ENCODE measurements at places on chromosomes 3 and 15.

DNA sequence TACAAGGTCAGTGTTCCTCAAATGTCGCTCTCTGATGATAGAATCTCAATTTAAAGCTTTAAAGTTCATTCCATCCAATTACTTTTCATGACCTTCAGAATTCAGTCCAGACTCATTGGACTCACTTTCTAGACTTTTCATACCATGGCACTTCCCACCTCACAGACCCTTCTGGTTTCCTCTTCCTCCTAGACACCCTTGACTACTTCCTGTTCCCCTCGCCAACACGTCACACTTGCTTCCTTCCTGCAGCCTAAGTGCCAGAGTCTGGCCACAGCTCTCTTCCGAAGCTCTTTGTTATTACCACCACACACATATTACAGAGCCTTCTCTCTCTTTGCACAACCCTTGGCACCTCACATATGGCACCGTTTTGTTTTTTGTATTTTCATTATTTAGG, 59.1 kb upstream of the UMPS start:
- no peak for DNase-seq

DNA sequence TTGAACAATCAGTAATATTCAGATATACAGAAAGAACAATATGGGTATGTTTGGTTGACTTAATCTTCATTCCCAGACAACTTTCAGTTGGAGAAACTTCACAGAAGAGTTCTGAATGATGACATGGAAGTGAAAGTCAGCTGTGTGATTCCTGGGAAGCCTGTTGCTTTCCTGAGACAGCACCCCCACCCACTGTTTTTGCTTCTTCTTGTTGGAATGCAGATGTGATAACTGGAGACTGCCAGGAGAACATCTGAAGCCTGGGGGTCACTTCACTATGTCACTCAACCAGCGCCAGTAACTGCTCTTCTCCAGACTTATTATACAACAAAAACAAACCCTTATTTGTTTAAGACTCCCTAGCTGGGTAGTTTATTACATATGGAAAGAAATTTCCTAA, 599.4 kb downstream of the ZIC1 start:
- no peak for DNase-seq

GRCh38 chr15:73485372-73485771, 42.4 kb downstream of the REC114 start:
- DNase-seq = no peak

DNA sequence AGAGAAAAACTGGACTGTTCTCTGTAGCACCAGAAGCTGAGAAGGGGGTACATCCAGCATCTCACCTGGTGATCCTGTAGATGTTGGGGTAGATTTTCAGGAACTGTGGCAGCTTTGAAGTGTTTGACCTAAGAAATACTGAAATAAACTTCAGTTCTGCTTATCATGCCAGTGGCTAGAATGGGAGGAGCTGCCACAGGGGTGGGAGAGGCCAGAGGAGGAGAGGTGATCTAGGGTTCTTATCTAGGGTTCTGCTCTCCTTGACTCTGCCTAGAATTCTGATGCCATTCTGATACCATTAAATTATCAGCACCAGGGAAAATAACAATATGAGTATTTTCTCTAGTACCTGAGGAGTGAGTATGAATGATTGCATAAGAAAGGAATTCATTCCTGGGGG, 10.2 kb upstream of the CPOX start:
- no peak for DNase-seq

GRCh38 chr3:168060317-168060716, 35.4 kb downstream of the GOLIM4 start:
- no peak for DNase-seq

GRCh38 chr15:48904758-48905157, 26.8 kb downstream of the EID1 start:
- no peak for DNase-seq

DNA sequence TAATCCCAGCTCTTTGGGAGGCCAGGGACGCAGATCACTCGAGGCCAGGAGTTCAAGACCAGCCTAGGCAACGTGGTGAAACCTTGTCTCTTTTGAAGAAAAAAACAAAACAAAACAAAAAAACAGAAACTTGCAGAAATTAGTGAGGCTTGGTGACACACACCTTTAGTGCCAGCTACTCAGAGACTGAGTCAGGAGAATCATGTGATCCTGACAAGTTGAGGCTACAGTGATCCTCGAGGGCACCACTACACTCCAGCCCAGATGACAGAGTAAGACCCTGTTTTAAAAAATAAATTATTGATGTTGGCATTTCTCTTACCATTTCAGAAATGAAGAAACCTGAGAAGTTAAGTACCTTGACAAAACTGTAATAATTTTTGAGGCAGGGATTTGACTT, 44.6 kb upstream of the CCNB2 start:
- no peak for DNase-seq

DNA sequence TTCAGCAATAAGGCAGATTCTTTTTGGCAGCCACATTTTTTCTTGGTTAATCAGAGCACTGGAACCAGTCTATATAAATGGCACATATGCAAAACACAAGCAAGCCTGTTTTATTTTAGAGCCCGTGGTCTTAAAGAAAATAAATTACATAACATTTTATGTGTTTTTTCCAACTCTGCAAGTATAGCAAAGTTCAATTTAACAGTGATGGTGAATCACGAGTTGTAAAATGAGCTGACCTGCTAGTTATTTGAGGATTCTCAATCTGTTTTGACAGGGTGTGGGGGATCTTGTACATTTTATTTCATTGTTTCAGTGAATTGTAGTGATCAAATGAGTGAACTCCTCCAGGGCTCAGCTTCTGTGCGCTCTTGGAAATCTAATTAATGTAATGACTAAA, 2.7 kb downstream of the ARHGEF26 start:
- no peak for DNase-seq

DNA sequence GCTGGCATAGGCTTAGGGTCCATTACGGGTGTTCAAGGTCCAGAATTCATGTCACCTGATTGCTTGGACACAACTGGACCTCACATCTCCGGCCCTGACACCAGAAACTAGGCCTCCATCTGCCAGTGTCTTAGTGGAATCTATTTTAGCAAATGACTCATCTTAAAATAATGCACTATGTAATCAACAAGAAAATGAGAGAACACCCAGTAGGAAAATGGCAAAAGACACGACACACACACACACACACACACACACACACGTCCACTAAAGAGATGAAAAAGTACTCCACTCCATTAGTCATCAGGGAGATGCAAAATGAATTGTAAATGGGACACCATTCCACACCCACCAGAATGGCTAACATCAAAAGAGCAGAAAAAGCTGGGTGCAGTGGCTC, 11.2 kb downstream of the APBA2 start:
- DNase-seq = no peak

- no peak for DNase-seq
Observed at GRCh38 chr3:50095352-50095998, 6.8 kb downstream of the RBM5 start.

- DNase-seq = no peak
Observed at GRCh38 chr15:76071806-76072205, 12.0 kb downstream of the TMEM266 start.

DNA sequence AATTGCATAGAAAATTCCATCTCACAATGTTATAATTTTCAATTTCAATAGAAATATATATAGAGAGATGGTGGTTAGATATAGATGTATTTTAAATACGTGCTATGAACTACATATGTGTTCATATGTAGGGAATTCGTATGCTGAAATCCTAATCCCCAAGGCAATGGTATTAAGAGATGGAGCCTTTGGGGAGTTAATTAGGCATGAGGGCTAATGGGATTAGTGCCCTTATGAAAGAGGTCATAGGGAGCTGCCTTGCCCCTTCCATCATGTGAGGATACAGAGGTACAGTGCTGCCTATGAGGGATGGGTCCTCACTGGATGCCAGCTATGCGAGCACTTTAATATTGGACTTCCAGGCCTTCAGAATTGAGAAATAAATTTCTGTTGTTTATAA, 79.6 kb upstream of the CCDC54 start:
- DNase-seq = no peak

DNA sequence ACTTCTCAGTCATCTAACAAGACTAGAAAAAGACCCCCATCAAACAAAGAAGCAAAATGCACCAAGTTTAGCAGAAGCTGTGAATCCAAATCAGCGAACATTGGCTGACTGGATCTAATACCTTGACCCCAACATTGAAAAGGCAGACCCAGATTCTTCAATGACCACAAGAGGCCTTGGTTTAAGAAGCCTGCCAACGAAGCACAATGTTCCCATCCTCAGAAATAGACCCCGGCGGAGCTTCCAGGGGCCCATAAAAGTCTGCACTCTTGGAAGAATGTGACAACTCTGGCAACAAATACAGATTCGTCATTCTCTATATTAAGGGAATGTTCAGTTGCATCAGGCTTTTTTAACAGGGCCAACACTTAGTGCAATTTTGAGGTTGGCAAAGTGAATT, 112.8 kb upstream of the BCL6 start:
- DNase-seq = no peak

DNA sequence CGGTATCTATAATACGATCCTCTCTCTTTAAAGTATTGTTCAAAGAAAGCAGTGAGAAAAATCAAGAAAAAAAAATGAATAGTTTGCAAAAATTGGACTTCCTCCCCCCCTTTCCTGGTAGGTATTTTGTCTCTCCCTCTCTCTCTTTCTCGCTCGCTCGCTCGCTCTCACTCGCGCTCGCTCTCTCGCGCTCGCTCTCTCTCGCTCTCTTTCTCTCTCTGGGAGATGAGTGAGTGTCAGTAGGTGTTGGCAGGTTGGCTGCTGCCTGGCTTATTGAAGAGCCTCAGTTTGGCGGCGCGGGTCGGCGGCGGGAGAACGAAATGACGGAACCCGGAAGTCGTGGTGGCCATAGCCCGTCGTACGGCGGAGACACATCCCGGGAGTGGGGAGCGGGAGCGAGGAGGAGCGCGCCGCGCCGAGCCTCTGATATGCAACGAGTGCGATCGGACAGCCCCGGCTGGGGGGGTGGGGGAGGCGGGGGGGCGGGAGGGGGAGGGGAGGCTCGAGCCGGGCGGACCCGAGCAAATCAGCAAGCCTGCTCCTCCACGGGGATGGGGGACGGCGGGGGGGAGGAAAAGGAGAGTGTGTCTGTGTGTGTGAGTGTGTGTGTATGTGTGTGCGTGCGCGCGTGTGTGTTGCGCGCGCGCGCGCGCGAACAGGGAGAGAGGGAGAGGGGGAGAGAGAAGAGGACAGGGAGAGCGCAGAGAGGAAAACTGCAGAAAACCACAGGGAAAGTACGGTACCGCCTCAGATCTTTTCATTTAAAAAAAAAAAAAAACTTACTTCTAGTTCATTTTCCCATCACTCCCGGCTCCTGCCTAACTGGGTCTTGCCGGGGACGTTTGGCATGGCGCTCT, at the start of gene MEIS2:
Gene MEIS2 (minus strand): TSS at position 441 of the 857 bp plus-strand sequence. CDS start 1,083 bp downstream, outside the sequence.
- DNase-seq = no peak

DNA sequence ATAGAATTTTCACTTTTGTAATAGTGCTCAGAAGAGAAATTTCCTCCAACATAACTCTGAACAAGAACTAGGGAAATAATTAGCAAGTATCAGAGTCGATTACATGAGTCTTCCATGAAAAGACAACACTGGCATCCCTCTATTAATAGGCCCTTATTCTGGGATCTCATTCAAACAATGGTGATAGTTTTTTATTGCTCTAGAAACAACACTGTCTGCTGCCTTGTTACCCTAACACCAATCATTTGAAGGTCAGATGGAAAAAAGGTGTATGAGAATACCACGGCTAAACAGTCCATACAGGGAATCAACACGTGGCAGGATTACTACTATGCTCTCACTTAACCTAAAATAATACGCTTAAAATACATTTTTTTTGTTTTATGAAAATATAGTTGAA, 35.9 kb downstream of the GNB4 start:
- DNase-seq = no peak

DNA sequence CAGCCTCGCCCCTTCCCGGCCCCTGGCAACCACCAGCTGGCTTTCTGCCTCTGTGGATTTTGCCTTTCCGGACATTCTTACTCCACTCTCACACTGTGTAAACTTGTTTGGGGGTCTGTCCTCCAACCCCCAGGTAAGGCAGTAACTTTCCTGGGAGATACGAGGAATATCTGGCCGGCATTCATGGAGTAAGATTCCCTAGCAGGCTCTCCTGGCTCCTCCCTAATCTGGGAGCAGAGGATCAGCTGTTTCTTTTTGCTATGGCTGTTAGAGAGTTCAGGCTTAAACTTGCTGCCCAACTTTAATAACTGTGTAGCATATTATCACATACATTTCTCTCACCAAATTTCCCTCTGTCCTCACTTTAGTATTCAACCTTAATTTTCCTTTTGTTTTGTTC, 64.3 kb downstream of the IGF2BP2 start:
- DNase-seq = no peak

DNA sequence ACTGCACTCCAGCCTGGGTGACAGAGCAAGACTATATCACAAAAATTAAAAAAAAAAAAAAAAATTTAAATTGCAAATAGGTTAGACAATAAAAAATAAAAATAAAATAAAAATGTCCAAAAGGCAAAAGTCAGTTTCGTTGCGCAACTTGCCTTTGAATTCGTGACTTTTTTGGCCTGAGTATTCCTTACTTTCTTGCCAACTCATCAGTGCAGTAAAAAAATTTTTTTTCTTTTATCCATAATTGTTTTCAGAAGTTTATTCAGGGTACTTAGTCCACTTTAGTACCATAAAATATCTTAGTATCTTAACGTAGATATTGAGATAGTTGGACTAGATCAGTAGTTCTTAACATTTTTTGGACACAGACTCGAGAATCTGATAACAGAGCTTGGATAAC, 22.4 kb upstream of the CILP start:
- no peak for DNase-seq

DNA sequence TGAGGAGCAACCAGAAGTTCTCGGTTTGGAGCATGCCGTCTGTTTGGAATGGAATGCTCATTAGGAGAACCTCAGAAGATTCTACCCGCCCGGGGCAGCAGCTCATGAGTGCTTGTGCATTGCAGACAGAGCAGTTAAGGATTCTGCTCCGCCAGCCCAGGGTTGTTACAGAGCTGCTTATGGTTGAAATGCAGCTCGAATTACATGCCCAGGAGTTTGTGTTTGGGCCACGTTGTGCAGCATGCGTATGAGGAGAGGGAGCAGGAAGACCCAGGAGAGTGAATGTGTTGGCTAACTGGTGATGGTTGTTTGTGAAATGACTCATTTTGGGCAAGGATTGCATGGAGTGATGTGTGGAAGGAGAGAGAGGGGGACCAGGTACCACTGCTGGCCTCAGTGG, 9.0 kb downstream of the FGD5 start:
- no peak for DNase-seq

GRCh38 chr3:50423543-50423942, 64.2 kb upstream of the TMEM115 start:
- no peak for DNase-seq

Data from stimulated activated CD8-positive, alpha-beta memory T cell treated with anti-CD3 and anti-CD28 coated beads, Interleukin-7, amount 100 ng/mL, for 1 hour (primary cell).